Stimulated activated CD8-positive, alpha-beta memory T cell treated with anti-CD3 and anti-CD28 coated beads, Interleukin-15, amount 100 ng/mL, for 1 hour (primary cell): ENCODE measurements at places on chromosomes 3 and 15.

DNA sequence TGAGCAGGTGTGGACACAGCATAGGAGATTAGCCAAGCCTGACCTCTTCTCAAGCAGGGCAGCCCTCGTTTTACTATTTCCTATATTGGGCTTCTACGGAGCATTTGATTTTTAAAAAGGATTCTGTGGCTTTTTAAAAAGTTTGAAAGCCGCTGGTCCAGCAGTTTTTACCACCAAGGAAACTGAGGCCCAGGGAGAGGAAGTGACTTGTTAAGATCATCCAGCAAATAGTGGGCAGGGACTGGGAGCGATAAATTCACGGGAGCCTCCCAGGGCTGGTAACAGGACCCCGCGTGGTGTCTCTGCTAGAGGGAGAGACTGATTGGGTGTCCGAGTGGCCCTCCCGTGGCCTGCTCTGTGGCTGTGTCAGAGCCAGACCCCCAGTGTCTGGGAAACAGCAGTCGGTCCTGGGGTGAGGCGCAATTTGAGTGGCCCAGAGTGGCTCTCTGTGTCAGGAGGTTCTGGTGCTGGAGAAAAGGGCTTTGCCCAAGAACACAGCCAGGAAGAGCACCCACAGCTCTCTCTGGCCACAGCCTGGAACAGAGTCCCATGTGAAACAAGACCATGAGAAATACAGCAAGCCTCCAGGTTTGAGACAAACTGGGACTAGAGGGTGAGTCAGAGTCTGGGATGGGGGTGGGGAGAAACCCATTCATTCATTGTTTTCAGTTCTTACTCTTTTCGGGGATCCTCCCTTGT lies 4.2 kb downstream of the FURIN start:
- DNase-seq, result no peak

DNA sequence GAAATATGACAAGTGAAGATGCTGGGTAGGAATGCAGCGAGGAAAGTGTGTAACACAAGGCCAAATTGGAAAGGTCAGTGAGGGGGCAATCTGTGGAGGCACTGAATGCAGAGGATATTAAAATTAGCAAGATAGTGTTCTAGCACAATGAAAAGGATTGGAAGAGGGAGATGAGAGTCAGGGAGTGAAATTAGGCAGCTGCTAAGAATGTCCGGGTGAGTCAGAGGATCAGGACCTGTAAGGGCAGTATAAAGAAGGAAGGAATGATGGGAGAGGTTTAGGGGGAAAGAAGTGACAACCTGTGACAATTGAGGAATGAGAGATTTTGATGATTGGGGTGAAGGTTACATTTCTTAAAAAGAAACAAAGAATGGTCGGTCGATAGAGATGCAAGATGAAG lies 103.5 kb downstream of the UBE3A start:
- DNase-seq, result no peak

DNA sequence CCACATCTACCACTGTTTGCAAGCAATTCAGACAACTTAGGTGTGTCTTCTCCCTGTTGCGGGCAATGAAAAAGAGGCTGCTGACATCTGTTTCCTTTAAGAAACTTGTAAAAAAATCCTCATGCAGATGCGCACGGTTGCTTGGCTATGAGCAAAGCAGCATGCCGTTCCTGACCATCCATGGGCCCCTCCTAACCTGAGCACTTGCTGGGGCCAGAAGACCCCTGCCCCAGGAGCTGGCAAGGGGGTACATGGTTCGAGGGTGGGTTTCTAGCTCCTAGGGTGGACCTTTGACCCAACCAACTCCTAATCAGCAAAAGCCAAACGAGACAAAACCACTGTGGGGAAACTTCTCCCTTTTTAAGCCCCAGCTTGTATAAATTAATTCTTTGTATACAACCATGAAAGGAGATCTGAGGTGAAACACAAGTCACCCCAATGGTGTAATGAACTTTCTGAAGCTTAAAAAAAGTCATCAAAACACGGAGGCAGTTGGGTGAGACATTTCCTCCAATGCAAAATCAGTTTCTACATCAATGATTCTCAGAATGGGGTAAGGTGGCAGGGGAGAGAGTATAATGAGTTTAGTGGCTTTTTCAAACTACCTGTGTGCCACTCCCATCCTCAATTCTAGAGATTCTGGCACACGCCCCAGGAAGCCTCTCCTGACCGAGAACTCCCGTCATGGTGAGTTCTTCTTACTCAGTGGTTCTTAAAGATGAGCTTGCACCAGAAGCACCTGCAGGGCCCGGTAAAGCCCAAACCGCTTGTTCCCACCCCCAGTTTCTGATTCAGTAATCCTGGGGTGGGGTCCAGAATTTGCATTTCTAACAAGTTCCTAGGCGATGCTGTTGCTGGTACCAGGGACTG lies 44.1 kb downstream of the CPN2 start:
- DNase-seq, result no peak

- no peak for DNase-seq
These were observed 330.8 kb downstream of the TIGIT start for GRCh38 chr3:114624571-114625181.

DNA sequence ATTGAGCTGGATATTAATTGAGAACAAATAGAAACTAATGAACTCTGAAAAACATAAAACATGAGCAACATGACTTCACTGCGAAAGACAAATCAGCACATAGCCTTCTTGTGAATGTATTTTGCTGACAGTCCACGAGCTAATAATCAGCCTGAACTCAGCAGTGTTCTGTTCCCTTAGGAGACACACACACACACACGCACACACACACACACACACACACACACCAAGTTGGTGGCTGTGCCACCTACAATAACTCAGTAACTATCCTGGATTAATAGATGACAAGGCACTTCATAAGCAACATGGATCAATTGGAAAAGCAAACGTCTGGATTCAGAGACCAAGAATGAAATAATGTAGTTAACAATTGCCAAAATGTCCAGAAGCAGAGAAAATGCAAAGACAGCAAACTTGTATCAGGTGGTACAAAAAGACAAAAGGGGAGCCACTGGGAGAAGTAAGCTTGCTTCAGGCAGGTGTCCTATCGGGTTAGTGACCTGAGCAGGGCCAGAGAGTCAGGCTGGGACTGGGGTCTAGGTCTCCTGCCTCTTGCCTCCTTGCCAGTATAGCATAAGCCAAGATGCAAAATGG lies 20.5 kb upstream of the UBE2Q2 start:
- DNase-seq, result no peak

GRCh38 chr15:59657635-59658125 lies 365 bp upstream of the GTF2A2 start:
- no peak for DNase-seq

DNA sequence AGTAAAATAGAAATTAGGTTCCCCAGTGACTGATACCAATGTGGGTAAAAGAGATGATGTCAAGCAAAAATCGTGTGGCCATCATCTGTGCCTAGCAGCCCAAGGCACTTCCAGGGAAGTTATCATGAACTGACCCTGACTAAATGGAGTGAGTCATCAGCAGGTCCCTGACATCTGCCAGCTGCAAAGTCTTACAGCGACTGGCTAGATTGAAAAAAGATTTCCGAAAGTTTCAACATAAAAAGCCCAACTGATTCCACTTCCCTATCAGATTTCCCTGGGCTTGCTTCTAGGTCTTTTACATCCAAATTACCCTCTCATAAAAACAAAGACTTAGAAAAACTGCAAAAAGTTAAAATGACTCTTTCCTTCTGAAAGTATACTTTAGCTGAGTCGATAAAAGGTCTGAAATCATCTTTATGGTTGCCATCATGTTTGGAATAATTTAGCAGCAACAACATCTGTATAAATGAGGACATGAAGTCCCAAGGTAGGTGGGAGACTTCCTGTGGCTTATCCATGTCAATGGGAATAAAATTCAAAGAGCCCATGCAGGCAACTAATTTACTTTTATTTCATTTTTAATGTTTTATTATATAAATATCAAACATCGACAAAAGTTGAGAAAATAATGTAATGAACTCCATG lies 342.8 kb downstream of the ERC2 start:
- DNase-seq, result no peak

GRCh38 chr15:64732156-64732860 lies 43.1 kb downstream of the RBPMS2 start:
- DNase-seq, result no peak

GRCh38 chr3:53196575-53197407 lies 35.8 kb downstream of the PRKCD start:
- DNase-seq, result no peak

DNA sequence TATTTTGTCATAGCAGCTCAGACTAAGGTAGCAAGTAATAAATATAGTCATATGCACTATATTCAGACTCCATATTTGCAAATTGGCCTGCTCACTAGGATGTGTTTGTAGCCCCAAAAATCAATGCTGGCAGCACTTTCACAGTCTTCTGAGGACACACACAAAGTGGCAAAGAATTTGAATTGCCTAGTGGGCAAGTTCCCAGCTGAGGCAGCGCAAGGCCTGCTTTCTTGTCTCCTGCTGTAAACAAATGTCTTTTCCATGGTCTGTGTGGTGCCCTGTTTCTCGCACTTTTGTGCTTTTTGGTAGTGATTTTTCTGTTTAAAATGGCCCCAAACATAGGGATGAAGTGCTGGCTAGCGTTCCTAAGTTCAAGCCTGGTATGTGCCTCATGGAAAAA lies 416.0 kb downstream of the OCA2 start:
- no peak for DNase-seq

- no peak for DNase-seq
These were observed 20.4 kb upstream of the NTRK3 start for GRCh38 chr15:88276821-88277410.
